Anterior cingulate cortex (tissue), 58 donors: ENCODE measurements at places on chromosomes 13 and 19.

GRCh38 chr19:18989316-18989715 lies 44.0 kb downstream of the SUGP2 start:
- no peak for DNase-seq

DNA sequence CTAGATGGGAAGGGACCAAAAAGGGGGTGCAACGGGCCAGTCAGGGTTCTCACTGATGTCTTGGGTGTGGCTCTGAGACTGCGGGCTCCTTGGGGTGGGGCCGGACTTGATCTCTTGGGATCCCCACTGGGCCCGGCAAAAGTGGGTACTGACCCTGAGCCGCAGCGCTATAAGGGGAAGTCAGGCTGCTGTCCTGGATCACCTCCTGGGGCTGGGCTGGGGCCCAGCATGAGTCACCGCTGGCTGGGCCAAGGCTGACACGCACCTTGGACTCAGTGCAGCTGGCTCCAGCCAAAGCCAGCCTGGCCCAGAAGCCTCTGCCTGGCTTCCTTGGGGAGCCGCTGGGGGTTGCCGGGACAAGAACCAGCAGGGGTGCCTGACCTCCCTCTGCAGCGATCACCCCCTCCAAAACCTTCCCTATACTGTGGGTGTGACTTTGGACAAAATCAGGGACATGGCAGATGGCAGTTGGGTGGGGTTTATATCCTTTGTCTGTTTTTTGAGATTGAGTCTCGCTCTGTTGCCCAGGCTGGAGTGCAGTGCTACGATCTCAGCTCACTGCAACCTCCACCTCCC lies 617 bp upstream of the IQCN start:
- peak; percentile 70 for DNase-seq

- no peak for DNase-seq
These were observed 3.2 kb downstream of the ATP4B start for GRCh38 chr13:113654591-113655345.

DNA sequence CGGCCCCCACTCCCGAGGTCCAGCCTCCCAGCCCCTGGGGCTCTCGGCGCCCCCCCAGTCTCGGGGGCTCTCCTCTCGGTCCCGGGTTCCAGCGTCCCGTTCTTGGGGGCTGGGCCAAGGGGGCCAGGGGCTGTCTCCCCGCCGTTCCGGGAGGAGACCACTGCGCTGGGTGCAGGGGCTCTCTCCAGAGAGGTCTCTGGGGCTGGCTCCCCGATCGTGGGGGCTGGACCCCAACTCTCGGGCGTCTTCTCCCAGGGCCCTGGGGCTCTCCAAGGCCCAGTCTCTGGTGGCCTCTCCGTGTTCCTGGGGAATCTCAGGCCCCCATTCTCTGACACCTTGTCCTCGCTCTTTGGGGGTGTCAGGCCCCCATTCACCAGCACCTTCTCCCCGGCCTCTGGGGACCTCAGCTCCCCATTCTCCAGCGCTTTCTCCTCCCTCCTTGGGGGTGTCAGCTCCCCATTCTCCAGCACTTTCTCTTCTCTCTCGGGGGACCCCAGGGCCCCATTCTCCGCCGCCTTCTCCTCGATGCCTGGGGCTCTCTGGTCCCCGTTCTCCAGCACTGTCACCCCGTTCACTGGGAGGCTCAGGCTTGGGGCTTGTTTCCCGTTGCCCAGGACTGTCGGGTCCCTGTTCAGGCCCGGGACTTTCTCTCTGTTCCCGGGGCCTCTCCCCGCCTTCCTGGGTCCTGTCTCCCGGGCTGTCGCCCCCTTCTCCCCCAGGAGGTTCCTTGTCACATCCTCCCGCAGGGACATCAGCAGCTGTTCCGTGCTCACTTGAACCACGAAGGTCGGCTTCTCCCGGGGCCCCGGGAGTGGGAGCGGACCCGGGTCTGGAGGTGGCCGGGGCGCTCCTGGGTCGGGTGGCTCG lies 13.7 kb downstream of the LMTK3 start:
- DNase-seq, result no peak

DNA sequence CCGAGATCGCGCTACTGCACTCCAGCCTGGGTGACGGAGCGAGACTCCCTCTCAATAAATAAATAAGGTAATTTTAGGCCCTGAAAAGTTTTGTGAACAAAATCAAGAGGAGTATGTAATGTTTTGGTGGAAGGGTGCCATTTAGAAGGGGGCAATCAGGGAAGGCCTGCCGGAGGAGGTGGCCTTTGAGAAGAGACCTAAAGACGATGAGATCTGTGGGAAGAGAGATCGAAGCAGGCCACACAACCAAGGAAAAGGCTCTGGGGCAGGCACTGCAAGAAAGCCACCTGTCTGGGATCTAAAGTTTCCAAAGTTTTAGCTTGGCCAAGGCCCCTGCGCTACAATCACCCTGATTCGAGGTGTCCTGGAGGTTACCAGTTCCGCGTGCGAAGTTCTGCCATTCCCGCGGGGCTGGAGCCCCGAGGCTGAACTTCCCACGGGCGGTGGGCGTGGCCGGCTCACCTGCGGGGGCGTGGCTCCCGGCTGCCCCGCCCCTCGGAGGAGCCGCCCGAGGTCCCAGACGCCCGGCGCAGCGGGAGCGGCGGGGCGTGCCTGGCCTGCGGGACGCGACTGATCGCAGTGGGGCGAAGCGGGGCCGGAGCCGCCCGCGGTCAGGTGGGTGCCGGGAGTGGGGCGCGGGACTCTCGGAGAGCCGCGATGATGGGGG lies at the start of gene KLC3:
Gene KLC3, plus strand, starts transcription at position 519 of the 667 bp plus-strand sequence. CDS start 4,792 bp downstream, outside the sequence.
- no peak for DNase-seq

GRCh38 chr19:46963093-46963734 lies 56.4 kb upstream of the NPAS1 start:
- no peak for DNase-seq
